ENCODE measurements at places on chromosomes 5 and 9.

DNA sequence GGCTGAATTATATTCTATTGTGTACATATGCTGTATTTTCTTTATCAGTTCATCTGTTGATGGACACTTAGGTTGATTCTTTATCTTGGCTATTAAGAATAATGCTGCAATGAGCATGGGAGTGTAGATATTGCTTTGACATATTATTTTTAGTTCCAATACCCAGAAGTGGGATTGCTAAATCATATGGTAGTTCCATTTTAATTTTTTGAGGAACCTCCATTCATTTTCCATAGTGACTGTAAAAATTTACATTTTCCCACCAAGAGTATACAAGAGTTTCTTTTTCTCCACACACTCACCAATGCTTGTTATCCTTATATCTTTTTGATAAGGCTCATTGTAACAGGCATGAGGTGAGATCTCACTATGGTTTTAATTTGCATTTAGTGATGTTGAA, 19.4 kb downstream of the JAK2 start:
- no peak for DNase-seq

DNA sequence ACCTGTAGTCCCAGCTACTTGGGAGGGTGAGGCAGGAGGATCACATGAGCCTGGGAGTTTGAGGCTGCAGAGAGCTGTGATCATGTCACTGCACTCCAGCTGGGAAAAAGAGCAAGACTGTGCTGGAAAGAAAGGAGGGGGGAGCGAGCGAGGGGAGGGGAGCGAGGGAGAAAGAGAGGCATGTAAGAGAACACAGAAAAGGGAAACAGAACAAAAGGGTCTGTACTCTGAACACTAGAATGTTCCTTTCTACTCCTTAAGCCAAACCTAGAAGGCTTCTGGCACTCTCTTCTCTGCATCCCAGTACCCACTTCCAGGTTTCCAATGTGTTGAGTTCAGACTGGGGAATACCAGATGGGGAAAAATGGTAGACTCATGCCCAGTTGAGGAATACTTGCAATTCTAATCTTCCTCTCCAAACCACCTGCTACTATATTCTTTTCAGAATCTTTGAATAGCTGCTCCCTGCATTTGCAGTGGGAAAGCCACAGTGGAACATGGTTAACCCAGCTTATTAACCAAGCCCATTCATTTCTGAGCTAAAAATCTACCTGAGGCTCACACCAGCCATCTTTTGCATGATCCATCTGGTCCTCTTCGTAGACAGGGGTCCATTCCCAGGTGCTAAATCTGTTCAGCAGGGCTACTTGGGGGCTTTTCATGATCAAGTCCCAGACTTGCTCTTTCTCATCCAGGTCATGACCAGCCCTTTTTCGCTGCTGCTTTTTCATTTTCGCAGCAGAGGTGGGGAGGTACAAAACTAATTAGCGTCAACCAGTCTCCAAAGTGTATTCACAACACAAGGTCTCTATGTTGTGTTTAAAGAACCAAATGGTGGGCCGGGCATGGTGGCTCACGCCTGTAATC, 34.9 kb downstream of the SEMA4D start:
- DNase-seq = no peak

DNA sequence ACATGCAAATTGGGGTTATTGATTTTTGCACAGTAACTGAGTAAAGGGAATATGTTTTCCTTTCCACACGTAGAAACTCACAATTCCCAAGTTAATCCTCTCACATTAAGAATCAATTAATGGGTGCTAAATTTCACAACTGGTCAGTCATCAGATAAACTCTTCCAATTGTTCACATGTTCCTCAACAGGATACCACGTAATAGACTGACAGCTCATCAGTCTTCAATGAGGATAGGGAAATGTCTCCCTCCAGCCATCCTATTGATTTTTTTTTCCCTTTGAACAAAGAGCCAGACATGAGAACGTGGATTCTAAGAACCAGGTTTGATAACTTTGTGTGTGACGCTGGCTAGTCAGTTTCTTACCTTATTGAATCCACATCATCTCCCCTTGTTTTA, 768 bp upstream of the CER1 start:
- no peak for DNase-seq

DNA sequence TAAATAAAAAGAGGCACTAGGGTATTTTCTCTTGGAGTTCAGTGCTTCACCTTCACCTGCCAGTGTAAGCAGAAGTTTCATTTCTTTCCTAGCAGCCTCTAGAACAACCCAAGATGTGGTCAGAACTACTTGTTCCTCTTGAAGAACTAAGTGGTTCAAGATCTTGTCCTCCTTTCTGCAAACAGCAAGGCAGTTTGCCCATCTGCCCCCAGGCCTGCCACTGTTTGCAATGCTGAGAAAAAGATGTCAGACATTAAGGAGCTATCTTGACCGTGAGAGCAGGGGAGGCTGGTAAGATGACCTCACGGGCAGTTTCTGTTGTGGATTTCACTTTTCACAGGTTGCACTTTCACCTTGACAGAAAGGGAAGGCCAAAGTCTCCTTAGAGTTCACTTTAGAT, 52.0 kb upstream of the KLF4 start:
- DNase-seq = no peak

- DNase-seq = no peak
Observed at GRCh38 chr9:98763986-98764745, 32.2 kb downstream of the ANKS6 start.

GRCh38 chr5:172828911-172829431, 5.1 kb upstream of the ERGIC1 start:
- no peak for DNase-seq

DNA sequence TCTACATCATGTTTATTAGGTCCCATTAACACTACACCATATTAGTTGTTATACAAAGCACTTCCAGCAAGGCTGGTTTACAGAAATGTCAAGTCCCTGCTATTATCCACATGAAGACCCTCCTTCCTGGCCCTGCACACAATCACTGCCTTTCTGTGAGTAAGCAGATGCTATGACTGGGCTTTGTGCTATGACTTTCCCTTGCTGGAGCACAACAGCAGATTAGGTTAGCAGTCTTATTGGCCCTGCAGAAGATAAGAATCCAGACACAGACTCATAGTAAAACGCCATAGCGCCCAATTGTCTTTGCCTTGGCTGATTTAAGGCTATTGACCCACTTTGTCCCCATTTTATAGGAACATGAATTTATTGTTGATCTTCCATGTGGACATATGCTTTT, 228.9 kb upstream of the ACTBL2 start:
- DNase-seq = no peak

DNA sequence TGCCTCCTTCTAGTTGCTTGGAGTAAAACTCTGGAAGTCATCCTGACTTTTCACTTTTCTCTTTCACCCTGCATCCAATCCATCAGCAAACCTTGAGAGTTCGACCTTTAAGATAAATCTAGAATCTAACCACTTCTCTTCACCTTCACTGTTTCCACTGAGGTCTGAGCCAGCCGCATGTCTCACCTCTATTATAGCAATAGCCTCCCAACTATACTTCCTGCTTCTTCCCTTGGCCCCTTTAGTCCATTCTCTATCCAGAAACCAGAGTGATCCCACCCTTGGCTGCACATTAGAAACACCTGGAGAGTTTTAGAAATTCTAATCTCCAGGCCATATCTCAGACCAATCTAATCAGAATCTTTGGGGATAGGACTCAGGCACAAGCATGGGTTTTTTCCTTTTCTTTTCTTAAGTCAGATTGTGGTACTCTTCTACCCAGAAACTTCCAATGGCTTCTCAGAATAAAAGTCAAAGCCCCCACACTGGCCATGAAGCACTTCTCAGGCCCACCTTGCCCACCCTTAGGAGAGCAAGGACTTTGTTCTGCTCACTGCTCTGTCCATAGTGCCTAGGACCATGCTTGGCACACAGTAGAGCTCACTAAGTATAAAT, 33.1 kb downstream of the MFAP3 start:
- no peak for DNase-seq

DNA sequence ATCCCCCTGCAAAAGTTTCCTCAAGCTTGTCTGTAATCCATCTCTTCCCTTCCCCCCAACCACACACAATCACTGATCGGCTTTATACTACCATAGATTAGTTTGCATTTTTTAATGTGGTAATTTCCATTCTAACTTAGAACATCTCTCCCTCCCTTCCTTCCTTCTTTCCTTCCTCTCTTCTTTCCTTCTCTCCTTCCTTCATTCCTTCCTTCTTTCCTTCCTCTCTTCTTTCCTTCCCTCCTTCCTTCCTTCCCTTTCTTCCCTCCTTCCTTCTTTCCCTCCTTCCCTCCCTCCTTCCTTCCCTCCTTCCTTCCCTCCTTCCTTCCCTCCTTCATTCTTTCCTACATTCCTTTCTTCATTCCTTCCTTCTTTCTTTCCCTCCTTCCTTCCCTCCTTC, 166.2 kb upstream of the MSX2 start:
- no peak for DNase-seq

DNA sequence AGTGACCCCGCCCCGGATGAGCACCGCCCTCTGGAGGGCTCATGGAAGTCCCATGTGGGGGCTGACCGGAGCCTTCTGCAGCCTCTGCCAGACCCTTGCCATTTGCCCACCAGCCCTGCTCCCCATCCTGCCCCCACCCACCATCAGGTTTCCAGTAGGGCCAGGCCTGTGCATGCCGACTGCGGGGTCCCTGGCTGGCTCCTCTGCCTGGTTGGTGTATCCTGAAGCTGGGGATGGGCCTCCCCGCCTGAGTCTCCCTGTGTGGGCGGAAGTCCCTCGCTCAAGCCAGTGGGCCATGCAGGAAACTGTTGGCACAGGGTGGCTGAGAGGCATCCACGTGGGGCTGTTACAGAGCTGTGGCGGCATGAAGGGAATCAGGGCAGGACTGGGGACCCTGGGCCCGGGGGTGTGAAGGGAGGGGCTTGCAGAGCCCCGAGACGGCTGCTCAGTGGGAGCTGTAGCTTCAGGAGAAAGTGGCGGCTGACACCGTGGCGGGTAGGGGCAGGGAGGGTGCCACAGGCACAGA, 88.7 kb downstream of the RXRA start:
- DNase-seq = no peak

DNA sequence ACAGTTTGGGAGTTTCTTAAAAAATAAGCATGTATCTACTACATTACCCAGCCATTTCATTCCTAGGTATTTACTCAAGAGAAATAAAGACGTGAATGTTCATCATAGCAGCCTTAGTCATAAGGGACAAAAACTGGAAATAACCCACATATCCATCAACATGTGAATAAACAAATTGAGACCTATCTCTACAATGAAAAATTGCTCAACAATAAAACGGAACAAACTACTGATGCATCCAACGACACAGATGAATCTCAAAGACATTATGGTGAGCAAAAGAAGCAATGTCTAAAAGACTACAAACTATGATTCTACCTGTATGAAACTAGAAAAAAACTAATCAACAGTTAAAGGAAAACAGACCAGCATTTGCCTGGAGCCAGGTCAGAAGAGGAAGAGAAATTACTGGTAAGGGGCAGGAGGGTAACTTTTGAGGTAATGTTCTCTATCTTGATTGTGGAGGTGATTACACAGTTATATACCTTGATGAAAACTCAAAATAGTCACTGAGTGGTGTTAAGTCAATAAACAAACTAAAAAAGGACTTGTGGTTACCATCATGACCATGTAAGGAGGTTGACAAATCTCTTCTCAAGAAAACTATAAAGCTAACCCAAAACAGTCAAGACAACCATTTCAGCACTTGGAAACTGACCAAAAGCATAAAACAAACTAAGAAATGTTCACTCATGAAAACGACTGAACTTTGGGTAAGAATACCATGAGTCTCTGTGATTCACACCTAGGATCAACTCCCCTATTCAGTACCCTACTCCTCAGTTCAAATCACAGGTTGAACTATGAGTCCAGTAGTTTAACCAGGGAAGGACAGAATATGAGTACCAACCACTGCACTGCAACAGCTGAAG, 10.4 kb downstream of the UIMC1 start:
- no peak for DNase-seq

- DNase-seq = no peak
Observed at GRCh38 chr5:32233696-32234447, 59.8 kb upstream of the GOLPH3 start.

DNA sequence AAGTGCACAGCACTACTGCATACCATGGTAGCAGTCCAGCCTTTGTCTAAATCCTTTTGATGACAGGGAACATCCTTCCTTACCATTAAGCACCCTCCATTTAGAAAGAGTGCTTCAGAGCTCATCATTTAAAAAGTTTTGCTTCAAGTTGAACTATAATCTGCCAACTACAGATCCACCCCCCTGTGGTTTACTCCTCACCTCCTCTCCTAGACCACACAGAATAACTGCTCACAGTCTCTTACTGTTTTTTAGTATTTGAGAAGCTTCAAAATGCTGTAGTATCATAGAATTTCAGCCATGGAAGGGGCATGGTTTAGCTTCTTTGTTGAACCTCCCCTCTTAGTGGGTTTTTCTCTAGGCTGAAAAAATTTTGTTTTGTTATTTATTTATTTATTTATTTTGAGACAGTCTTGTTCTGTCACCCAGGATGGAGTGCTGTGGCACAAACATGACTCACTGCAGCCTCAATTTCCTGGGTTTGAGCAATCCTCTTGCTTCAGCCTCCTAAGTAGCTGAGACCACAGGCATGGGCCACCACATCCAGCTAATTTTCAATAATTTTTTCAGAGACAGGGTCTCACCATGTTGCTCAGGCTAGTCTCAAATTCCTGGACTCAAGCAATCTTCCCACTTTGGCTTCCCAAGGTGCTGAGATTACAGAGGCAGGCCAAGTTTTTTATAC, 384.3 kb upstream of the RFX3 start:
- no peak for DNase-seq

DNA sequence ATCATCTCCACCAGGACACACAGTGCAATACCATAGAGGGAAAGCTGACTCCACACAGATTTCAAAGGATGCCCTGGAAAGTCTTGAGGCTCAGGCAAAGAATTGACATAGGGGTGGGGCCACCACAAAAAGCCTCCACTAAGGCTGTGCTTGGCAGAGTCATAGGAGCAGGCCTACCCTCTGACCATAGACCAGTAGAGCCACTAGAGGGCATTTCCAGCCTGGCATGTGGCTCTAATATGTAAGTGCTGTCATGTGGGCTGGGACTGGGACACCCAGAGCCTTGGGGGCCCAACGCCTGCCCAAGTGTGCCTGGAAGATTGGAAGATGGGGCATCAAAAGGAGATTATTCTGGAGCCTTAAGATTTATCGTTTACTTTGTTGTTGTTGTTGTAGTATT, 726.0 kb downstream of the DNAH5 start:
- DNase-seq = no peak

All from large intestine (tissue), 12 donors.